ENCODE measurements at places on chromosomes 4 and X. TPM values are rescaled to one million over a fixed set of nuclear protein-coding genes. Genes with fewer than 3 reads are reported as not detected.

Gene SMIM43
- total RNA-seq = 5.4 TPM

Gene XG
- total RNA-seq = 7.9 TPM

Gene ENPEP
- total RNA-seq = 0.28 TPM

Gene GLUD2
- total RNA-seq = 1.00 TPM

Gene APLN
- total RNA-seq = 4.3 TPM

Gene ADAMTS3
- total RNA-seq = 3.8 TPM

Gene ZMAT1
- total RNA-seq = 0.09 TPM

Gene IBSP
- total RNA-seq = not detected

Measured in smooth muscle cell of bladder (primary cell).